ENCODE measurements at places on chromosomes 3 and 15. TPM values are rescaled to one million over a fixed set of nuclear protein-coding genes. Genes with fewer than 3 reads are reported as not detected.
A peak's percentile ranks its signal among the peaks of the same experiment; 100 is the strongest.

DNA sequence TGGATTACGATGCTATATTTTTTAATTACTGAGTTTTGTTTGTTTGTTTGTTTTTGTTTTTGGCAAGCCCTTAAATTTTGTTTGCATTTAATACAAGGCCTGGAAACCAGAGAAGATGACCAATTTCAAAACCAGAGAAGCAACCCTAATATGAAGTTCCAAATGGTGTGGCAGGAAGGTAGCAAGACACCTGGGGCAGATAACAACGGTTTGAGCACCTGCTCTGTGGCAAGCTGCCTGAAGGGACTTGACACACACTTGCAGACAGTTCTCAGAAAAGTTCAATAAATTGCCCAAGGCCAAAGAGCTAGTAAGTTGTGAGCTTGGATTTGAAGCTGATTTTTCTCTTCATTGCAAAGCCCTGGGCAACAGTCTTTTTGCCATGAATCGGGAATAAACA lies 151.2 kb upstream of the UBE2E1 start:
- no peak for DNase-seq

DNA sequence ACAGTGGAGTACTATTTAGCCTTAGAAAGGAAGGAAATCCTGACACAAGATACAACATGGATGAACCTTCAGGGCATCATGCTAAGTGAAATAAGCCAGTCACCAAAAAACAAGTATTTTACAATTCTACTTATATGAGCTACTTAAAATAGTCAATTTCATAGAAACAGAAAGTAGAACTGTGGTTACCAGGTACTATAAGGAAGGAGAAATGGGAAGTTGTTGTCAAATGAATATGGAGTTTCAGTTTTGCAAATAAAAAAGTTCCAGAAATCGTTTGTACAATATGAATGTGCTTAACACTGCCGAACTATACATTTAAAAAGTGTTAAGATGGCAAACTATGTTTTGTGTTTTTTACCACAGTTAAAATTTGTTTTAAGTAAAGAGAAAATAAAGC lies 26.8 kb downstream of the TRANK1 start:
- DNase-seq, result no peak

DNA sequence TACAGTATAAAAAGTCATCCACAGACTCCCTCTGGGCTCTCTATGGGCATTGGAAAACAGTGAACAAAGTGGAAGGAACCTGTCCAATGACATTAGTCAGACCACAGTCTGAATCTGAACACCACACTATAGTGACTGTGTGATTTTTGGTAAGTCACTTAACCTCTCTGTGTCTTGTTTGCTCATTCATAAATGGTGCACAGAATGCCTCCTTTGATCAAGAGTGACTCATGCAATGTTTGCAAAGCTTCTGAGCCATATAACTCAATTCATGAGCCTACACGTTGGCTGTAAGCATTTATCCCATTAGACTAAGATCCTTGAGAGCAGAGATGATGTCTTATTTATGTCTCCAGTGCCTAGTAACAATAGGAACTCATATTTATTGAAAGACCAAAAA lies 46.7 kb downstream of the SV2B start:
- no peak for DNase-seq

Gene LRRC28
- total RNA-seq, result 17.5 TPM

Gene SMAD6
- total RNA-seq, result 4.8 TPM

GRCh38 chr3:154464440-154465190 lies 34.6 kb upstream of the GPR149 start:
- DNase-seq, result no peak

Gene CXCR6
- under 0.01 TPM for total RNA-seq

DNA sequence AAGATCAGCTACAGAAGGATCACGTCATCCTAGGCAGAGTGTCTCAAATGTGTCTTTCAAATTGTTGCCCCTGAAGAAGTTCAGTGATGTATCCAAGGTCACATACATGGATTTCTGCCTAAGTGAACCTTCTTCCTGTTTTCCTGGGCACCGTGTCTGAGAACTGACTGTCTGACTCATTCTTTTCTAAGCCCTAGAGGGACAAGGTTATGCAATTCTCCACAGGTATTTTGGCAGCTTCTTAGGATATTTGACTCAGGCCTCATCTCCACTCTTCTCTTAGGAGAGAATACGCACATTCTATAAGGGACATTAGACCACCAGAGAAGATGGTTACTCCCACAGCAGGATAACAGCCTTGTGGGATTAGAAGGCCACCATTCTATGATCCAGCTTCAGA lies 391.9 kb upstream of the THBS1 start:
- peak; percentile 89 for DNase-seq

DNA sequence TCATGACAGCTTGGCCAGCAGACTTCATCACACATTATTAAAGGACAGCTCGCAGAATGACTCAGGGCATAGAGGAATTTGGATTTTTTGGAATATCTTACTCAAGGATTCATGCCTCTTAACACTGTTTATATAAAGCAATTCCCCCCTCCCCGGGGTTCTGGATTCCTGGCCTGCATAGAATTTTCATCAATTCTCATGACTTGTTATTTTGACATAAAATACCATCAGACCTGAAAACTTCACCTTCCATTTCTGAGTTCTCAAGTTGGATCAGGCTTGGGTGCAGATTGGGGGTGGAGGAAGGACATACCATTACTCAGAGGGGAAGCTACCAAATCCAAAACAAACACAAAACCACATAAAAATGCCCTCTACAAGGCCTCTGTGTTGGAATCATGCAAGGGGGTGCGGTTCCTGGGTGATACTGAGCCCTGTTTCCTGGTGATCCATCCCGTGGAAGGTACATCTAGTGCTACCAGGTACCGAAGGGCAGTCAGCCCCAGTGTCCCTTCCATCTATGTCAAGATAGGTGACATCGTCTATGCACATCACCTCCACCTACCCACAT lies 95.3 kb downstream of the DAPK2 start:
- DNase-seq, result peak; percentile 87

Gene FILIP1L
- total RNA-seq, result 19.9 TPM

DNA sequence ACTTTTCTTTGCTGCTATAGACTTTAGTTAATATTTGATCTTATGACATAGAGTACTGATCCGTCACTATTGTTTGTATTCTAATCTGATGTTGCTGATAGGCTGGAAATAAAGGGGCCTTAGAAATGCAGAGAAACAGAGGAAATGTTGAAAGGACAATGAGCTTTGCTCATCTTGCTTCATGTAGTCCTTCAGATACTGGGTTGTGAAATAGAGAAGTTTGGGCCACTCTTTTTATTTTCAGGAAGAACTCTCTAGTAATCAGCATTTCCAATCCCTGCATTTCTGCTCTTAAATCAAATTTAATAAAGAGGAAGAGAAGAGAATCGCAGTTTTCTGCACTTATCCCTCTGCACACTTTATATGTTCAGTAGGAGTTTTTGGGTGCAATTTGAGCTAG lies 192.8 kb upstream of the THBS1 start:
- no peak for DNase-seq

- DNase-seq, result peak; percentile 64
Measured at GRCh38 chr3:177050501-177051237, 146.6 kb downstream of the TBL1XR1 start.

DNA sequence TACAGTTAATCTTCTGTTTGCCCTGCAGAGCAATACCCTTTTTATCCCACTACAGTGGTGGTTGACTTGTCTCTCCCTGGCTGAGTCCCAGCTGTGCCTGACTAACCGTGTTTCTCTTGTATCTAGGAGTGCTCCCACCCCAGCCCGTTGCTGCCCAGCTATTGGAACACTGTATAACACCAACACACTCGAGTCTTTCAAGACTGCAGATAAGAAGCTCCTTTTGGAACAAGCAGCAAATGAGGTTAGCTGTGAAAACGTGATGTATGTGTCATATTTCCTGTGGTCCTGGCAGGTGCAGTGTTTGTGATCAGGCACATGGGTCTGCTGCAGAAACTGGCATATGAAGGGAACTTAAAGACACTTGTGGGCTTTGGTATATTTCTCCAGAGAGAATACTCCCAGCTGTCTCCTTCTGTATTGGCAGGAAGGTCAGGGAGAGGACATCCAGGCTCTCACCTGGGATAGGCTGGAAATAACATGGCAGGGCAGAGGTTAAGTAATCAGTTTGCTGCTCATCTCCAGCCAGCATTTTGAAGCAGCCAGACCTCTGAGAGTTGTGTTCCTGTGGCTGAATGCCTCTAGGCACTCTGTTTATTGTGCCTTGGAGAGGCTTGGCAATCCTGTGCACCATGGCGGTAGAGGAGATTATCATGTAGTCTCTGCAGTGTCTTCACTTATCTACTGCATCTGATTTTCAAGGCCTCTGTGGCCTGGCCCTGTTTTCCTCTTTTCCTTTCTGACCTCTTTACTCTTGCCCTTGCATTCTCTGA lies 34.8 kb downstream of the ATG7 start:
- peak; percentile 49 for DNase-seq

Gene SPESP1
- 3.0 TPM for total RNA-seq

DNA sequence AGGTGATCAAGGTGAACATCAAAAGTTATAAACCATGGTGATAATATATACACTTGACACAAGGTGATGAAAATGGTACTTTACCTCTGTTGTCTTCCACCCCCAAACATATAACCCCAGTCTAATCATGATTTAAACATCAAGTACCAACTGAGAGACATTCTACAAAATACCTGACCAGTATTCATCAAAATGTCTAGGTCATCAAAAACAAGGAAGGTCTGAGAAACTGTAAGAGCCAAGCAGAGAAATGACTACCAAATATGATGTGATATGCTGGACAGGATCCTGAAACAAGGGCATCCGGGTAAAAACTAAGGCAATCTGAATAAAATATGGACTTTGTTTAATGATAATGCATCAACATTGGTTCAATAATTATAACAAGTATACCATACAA lies 27.8 kb downstream of the EDC3 start:
- no peak for DNase-seq

Gene ANKUB1
- total RNA-seq, result not detected

DNA sequence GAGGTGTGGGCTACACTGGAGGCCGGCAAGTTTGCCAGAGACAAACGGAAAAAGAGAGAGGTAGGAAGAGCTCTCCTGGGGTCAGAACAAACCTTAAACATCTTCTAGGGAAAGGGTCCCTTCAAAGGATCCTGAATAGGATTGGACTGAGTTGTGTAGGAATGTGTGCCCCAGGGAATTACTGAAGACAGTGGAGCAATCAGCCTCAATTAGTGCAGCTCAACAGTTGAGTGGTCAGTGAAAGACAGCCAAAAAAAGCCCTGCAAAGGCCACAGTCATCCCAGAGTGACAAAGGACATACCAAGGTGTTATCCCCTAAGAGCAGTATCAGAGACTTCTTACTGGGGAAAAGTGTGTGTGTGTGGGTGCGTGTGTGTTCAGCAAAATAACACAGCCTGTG lies 70.3 kb downstream of the NUP210 start:
- no peak for DNase-seq

- DNase-seq, result peak; percentile 63
Measured at GRCh38 chr3:160697637-160698380, 20.8 kb downstream of the ARL14 start.

DNA sequence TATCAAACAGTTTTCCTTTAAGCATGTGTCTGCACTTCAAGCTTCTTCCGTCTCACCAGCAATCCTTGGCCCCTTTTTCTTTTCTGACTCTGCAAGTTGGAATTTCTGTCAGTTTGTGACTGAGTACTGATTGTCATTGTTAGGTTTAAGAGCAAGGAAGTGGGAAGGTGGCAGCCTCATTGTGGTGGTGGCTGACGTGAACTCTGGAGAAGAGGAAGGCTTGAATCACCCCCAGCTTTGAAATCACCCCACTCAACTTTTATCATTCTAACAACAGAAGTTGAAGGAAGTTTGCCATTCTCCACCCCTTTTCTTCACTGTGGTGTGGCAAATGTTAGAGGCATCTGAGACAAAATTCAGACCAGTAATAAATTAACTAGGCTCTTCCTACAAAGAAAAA lies 231.6 kb upstream of the AGTR1 start:
- peak; percentile 73 for DNase-seq

- no peak for DNase-seq
Measured at GRCh38 chr3:80770106-80771074, 991.1 kb downstream of the GBE1 start.

Gene COL8A1
- total RNA-seq, result 119 TPM

DNA sequence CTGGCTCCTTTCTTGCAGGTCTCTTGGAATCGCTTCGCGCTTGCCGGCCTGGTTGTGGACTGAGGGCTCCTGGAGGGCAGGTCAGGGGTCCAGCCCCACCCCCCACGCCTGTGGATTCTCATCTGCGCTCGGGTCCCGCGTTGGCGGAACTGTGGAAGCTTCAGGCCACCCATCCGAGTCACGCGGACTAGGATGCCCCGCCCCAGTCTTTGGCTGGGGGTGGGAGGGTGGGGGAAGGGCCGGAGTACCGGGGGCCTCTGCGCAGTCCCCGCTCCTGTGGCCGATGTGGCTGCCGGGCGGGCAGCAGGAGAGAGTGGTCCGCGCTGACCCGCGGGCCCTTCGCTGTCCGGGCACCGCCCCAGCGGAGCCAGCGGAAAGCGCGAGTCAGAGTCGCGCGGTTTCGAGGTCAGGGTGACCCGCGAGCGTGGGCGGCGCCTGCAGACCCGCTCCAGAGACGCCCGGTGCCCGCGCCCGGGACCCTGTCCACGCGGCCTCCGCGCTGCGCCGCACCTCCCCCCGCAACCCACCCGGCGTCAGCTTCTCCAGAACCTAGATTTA lies 114.2 kb downstream of the KLF13 start:
- DNase-seq, result peak; percentile 27

Gene CGNL1
- total RNA-seq, result under 0.01 TPM

DNA sequence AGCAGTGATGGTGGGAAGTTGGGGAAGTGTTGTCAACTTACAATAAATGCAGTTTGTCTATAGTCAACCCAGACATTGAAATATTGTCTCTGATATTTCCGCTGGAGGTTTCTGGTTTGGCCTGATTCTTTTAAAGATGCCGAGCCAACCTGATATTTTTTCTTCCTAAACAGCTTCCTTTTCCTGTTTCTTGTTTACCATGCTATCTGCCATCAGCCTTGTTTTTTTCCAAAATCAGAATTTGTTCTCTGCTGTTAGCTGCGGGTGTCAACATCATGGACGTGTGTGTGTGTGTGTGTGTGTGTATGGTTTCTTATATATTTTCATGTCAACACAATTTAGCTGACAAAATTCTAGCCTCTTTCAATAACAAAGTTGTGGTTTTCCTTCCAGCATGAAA lies 41.2 kb upstream of the XCR1 start:
- no peak for DNase-seq

GRCh38 chr3:98584547-98584946 lies 8.9 kb downstream of the CPOX start:
- DNase-seq, result no peak

- peak; percentile 57 for DNase-seq
Measured at GRCh38 chr15:40146037-40146436, 14.8 kb upstream of the BUB1B start.

Gene WDR49
- total RNA-seq, result not detected

Gene SLC4A7
- 86.7 TPM for total RNA-seq

- no peak for DNase-seq
Measured at GRCh38 chr3:43366885-43367284, 80.5 kb downstream of the SNRK start.

Gene UBA3
- total RNA-seq, result 64.3 TPM

- DNase-seq, result peak; percentile 24
Measured at GRCh38 chr15:25435474-25436243, 3.2 kb downstream of the UBE3A start.

DNA sequence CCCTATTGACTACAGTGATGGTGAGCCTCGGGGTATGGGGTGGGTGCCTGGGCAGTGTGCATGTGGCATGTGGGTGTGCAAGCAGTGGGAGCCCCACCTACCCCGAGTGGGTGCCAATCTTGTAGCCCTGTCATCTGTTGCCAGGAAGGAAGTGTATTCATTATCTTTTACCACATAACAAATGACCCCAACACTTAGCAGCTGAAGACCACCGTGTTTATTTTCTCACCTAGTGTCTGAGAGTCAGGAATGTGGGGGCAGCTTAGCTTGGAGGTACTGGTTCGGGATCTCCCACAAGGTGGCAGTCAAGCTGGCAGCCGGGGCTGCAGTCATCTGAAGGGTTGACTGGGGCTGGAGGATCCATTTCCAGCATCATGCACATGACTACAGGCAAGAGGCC lies 21.7 kb downstream of the XYLB start:
- DNase-seq, result no peak

Data from IMR-90 (cell line).